ENCODE measurements at places on chromosomes 3 and 15.

GRCh38 chr3:66439666-66440344 is 61.0 kb downstream of the LRIG1 start:
- DNase-seq, result no peak

GRCh38 chr3:31312400-31312799 is 220.3 kb upstream of the STT3B start:
- DNase-seq, result no peak

DNA sequence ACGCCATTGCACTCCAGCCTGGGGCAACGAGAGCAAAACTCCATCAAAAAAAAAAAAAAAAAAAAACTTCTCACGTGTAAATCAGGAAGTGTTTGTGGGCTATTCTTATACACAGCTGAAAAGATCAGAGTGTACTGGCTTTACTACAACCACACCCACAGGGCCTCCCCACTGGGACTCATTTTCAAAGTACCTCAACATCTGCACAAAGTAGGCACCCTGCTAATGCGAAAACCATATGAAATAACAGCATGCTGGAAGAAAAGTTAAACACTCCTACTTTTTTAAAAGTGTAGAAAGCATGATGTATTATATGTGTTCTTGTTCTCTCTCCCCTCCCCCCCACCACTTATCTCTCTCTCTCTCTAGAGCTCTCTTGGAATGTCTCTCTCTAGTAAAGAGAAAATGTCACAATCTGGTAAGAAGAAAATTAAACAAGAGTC is 11.1 kb downstream of the UACA start:
- DNase-seq, result no peak

- DNase-seq, result no peak
These were observed 183.5 kb downstream of the TBL1XR1 start for GRCh38 chr3:177013681-177014280.

DNA sequence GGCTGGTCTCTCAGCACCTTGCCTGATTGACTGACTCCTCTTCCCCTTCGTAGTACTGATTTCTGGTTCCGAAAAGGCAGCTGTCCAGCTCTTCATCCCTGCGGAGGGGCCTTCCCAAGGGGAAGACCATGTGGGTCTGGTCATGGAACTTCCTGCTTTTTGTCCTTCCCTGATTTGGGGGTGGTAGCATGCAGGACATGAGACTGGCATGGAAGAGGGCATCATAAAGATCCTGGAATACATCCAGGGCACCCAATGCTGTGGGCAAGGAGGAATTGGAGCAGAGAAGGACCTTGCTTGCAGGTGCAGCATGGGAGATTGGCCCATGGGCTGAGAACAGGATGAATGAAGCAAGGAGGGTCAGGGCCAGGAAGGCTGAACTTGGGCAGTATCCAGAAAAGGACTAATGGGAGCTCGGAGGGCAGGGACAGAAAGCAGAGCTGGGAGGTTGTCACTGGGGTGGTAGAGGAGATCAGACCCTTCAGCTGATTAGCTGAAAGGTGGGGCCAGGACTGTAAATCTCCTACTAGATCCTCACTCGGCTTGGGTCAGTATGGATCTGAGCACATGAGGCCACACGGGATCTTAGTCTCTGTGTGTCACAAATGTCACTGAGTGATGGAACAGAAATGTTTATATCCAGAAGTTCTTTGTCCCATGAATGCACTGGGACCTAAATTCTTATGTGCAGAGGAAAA is 59.5 kb downstream of the AMOTL2 start:
- DNase-seq, result no peak

GRCh38 chr3:24582431-24583403 is 88.1 kb upstream of the THRB start:
- DNase-seq, result no peak

DNA sequence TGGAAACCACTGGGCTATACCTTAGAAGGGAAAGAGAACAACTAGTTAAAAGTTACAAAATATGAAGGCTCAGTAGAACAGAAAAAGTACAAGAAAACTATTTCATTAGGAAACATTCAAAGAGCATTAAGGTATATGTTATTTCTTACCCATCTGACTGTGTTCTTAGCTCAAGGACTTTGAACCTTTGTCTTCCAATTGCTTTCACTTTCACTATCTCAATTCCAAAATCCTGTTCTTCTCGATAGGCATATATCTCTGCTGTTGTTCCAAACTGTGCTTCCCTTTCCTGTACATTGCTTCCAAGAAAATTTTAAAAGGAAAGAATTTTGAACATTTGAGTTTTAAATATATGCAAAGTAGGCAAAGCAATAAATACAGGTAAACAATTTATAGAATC is 6.9 kb downstream of the CRBN start:
- DNase-seq, result no peak

GRCh38 chr15:92623435-92623834 is 32.1 kb downstream of the FAM174B start:
- no peak for DNase-seq

DNA sequence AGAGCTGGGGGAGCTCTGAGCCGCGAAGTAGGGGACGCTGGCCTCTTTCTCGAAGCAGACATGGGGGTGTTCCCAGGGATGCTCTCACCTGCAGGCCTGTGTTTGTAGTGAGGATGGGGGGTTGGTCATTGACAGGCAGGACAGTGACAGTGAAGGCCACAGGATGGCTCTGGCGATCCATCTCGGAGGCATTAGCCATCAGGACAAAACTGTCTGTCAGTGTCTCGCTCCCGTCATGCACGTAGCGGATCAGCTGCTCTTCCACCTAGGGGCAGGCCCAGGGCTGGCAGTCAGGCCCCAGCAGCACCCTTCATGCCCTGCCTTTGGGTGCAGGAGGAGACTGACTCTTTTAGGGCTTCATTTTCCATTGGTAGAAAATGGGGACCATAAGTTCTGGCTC is 28.0 kb downstream of the CSPG4 start:
- no peak for DNase-seq

DNA sequence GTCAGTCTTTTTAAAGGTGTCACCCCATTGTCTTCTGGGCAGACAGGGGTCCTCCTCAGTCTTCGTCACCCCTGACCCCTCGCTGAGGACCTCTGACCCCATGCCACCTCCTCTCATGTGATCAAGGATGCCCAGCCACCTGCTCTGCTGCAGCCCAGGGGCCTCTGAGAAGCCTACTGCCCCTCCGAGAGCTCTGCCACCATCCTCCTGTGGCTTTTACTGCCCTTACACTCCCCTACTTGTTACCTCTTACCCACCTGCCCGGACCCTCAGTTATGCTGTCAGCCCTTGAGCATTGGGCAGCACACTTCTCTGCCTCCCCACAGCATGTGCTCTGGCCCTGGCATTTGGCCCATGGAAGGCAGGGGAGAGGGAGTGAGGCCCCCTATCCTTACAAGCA is 123.2 kb downstream of the LRRK1 start:
- no peak for DNase-seq

DNA sequence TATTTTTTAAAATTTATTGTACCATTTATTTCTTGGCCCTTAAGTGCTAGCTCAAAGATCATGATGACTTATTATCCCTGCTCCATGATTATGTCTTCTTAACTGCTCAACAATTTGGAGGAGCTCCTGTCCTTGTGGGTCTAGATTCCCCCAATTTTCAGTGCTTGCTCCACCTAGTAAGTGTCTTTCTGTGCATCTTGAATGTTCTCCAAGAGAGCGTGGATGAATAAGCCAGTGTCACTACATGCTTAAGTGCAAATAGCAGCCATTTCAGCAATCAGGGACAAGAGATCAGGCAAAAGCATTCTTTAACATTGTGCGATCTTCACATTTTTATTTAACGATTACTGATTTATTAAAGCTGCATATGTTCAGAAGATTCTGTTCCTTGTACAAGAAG is 99.4 kb downstream of the ALCAM start:
- DNase-seq, result no peak

GRCh38 chr15:46111730-46112129 is 476.9 kb downstream of the SQOR start:
- no peak for DNase-seq

- DNase-seq, result no peak
These were observed 104.4 kb downstream of the DNAJB8 start for GRCh38 chr3:128362026-128362965.

DNA sequence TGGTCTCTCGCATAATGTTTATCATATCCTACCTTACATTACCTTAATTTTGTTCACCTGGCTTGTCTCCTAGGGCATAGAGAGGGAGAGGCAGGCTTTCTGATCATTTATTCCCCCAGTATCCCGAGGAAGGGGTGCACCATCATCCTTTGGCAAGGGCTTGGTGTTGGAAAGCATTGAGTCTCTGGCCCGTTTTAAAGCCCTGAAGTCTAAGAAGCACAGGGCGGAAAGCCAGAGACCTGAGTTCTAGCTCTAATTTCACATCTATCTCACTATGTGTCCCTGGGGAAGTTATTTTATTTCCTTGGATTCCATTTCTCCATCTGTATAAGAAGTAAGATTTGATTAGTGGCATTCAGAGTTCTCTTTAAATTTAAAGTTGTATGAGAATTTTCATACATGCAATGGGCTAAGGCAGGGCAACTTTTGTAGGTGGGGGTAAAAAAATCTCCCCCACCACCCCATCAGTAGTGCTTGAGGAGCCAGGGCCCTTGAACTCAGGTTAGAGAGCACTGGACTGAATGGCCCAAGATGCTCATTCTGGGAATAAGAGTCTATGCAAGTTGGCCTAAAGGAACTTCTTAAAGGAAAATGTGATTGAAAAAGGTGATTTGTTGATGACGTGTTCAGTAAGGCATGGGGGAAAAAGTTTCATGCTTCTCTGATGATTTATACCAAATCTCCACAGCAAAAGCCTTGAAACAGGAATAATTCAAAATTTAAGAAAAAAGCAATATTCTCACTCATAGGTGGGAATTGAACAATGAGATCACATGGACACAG is 10.1 kb downstream of the TMC3 start:
- DNase-seq, result no peak

GRCh38 chr3:126493739-126494138 is 18.0 kb upstream of the ZXDC start:
- DNase-seq, result no peak

DNA sequence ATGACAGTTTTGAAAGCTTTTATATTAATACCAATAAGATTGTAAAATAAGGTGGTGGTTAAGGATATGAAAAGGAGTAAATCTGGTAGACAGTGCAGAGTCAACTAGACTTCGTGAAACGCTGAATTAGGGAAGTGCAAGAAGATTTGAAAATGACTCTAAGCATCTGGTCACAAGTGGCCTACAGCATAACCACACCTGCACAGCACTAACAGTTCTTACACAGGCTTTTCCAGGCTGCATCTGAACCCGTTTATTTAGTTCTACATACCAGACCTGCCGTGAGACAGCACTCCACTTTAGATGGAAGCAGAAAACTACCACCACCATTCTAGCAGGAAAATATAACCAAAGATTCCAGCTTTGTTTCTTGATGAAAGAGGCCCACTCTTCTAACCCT is 1.9 kb downstream of the DMXL2 start:
- no peak for DNase-seq

DNA sequence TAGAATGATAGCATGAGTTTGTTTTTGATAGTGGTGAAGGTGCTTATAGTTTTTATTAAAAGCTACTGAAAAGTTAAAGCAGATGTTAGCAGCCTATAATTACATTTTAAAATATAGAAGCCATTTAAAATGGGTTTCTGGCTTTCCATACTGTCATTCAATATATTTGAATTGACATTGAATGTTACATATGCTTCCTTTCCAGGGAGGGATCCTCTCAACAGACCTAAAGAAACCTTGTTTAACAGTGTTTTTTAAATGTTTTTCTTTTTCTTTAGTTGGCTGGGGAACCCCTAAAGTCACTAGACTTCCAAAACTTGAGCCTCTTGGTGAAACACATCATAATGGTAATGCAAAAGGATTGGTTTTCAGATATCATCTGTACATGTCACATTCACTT is 12.2 kb downstream of the DHFR2 start:
- no peak for DNase-seq

DNA sequence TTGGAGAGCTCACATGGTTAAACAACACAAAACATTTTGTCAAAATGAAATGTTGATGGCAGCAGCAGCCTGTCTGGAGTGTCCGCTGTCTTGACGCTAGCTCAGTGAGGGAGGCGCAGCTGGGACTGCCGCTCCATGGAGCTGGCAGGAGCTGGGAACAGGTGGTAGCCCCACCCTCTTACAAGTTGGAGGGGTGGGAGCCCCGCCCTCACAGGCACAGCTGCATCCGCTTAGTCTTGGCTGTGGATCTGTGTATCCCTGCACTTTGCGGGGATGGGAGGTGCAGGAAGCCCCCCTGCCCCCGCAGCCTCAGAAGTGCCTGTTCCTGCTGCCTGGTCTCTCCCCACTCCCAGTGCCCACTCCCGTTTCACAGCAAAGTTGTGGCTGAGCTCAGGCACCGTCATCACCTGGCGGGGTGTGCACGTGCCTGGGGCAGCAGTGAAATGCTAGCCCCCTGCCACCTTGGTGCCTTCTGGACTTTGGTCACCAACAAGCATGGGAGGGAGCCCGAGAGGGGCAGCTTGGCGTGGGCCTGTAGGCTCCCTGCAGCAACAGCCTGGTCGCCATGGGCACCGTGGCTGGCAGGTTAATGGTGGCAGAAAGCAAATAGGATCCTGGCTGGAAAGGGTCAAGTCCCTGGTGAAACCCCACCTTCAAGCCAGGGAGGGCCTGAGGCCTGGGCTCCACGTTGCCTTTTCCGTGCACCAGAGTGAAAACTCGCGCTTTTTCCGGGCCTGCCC is 53.8 kb upstream of the CADM2 start:
- DNase-seq, result no peak

All from stimulated activated CD8-positive, alpha-beta memory T cell treated with anti-CD3 and anti-CD28 coated beads, Interleukin-7, amount 100 ng/mL, for 1 hour (primary cell).